ENCODE measurements at places on chromosomes 11 and 22. TPM values are rescaled to one million over a fixed set of nuclear protein-coding genes. Genes with fewer than 3 reads are reported as not detected.

The RPL3 gene
- 2,830 TPM for total RNA-seq

The C11orf97 gene
- not detected for total RNA-seq

The SSTR3 gene
- total RNA-seq: 0.72 TPM

The SEPTIN3 gene
- total RNA-seq: 33.3 TPM

The POU2AF1 gene
- not detected for total RNA-seq

The RBM4B gene
- total RNA-seq: 34.0 TPM

The KCNJ4 gene
- 0.92 TPM for total RNA-seq

The MIOX gene
- 1.4 TPM for total RNA-seq

The NAALAD2 gene
- 1.8 TPM for total RNA-seq

The VSIG2 gene
- not detected for total RNA-seq

The MLC1 gene
- total RNA-seq: not detected

The TRIM49B gene
- not detected for total RNA-seq

The KREMEN1 gene
- 2.4 TPM for total RNA-seq

The SLC22A9 gene
- total RNA-seq: not detected

The RAB36 gene
- 1.4 TPM for total RNA-seq

The SEPTIN5 gene
- total RNA-seq: 17.8 TPM

The RIMBP3B gene
- 0.77 TPM for total RNA-seq

The SCUBE2 gene
- total RNA-seq: 1.6 TPM

The APOA4 gene
- total RNA-seq: not detected

The PRG3 gene
- total RNA-seq: not detected

The NNMT gene
- total RNA-seq: not detected

The DERL3 gene
- 9.8 TPM for total RNA-seq

The RCOR2 gene
- 118 TPM for total RNA-seq

The FADS3 gene
- total RNA-seq: 36.7 TPM

The CALCB gene
- not detected for total RNA-seq

The HOATZ gene
- total RNA-seq: not detected

The FOLH1 gene
- total RNA-seq: not detected

The TRIM49 gene
- not detected for total RNA-seq

The OR4C16 gene
- total RNA-seq: not detected

The LYVE1 gene
- total RNA-seq: not detected

The KCNQ1OT1 gene
- total RNA-seq: 1.2 TPM

The SLC16A8 gene
- total RNA-seq: 1.1 TPM

Data from H9 (cell line).